ENCODE measurements at places on chromosomes 2 and 18.

- DNase-seq = no peak
Measured at GRCh38 chr2:104915107-104915793, 61.3 kb downstream of the POU3F3 start.

- no peak for DNase-seq
Measured at GRCh38 chr2:48268671-48269070, 261.3 kb upstream of the STON1 start.

DNA sequence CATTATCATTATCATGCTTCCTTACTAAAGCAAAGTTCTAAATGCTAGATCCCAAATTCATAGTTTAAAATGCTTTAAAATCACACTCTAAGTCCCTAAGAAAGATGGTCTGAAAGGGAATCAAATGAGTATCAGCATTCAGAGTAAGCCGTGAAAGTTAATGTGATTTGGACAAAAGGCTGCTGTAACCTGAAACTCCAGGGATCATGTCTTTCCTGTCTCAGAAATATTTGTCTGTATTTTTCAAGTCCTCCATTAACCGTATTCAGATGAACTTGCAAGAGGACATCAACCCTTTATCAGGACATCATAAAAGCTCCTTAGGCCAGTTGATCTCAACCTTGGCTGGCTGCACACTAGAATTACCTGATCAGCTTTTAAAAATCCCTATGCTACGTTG, 324.3 kb upstream of the PKDCC start:
- no peak for DNase-seq

GRCh38 chr2:155381436-155381835, 682.9 kb downstream of the KCNJ3 start:
- DNase-seq = no peak

DNA sequence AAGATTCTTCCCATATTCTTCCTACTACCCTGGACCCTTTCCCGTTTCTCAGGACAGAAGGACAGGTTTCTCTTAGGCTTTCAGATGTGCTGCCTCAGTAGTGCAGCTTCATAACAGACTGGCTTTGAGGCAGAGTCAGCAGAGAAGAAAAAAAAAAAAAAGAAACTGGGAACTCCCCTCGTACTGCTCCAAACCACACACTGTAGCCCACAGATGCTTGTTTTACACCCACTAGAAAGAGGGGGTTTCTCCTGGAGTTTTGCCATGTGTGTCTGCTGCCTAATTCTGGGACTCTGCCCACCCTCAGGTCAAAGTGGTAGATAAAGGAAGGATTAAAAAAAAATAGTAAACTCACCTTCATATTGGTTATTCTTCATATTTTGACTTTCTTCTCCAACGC, 95.9 kb downstream of the NCOA1 start:
- DNase-seq = no peak

- DNase-seq = no peak
Measured at GRCh38 chr2:236767941-236768340, 198.3 kb downstream of the ACKR3 start.

GRCh38 chr2:128640166-128640844, 321.6 kb upstream of the HS6ST1 start:
- no peak for DNase-seq

All from activated naive CD4-positive, alpha-beta T cell (primary cell).